Stimulated activated CD8-positive, alpha-beta memory T cell treated with anti-CD3 and anti-CD28 coated beads, Interleukin-7, amount 100 ng/mL, for 24 hours (primary cell): ENCODE measurements at places on chromosomes 12 and 14.

DNA sequence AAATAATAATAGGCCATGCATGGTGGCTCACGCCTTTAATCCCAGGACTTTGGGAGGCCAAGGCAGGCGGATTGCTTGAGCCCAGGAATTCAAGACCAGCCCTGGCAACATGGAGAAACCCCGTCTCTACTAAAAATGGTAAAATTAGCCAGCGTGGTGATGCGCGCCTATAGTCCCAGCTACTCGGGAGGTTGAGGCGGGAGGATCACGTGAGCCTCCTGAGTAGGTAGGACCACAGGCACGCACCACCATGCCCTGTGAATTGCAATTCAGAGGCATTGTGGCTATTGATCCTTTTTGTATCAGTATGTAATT, 2.3 kb downstream of the ARHGDIB start:
- no peak for DNase-seq

- DNase-seq: no peak
These were observed 160.2 kb downstream of the KICS2 start for GRCh38 chr12:64061868-64062375.

DNA sequence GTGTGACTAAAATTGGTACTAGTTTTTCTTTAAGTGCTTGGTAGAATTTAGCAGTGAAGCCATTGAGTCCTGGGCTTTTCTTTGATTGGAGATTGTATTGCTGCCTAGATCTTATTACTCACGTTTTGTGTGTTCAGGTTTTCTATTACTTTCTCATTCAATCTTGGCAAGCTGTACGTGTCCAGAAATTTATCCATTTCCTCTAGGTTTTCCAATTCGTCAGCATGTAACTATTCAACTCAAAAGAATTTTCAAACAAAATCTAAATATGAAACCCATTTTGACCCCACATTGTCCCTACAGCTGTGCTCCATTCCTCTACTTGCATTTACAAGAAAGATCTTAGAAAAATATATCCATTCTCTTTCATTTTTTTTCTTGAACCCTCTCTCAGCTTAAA, 1613.4 kb upstream of the SEL1L start:
- no peak for DNase-seq

- DNase-seq: no peak
These were observed 47.9 kb downstream of the GPR135 start for GRCh38 chr14:59417311-59417710.

DNA sequence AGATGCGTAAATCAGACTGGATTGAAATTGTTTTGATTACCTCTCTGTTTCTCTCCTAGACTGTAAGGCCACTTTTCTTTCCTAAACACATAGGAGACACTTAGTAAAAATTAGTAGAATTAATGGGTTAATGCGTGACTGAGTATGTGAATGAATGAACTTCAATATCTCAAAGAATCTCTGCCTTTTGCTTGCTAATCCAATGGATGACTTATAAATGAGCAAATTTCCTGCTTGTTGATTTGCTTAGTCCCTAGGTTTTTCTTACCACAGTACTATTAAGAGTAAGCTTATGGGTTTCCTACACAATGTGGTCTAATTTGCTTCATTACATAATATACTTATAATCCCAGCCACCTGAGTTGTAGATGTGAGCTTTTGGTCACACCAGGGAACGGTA, 164.1 kb downstream of the SRGAP1 start:
- DNase-seq: no peak

DNA sequence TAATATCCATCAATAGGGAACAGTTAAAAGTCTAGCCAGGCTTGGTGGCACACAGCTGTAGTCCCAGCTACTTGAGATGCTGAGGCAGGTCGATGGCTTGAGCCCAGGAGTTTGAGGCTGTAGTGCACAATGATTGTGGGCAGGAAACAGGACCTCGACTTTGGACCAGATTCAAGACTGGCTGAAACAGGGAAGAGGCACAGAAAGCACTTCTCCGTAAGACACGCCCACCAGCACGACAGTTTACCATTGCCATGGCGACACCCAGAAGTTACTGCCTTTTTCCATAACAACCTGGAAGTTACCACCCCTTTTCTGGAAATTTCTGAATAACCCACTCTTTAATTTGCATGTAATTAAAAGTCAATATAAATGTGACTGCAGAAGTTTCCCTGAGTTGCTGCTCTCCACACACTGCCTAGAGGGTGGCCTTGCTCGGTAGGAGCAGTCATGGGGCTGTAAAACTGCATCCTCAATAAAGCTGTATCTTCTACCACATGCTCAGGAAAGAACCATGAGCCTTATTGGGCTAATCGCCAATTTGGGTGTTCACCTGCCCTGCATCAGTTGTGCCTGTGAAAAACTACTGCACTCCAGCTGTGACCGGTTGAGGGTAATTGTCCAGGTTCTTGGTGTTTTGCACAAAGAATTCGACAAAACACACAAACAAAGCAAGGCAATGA, 4.6 kb upstream of the LRRC23 start:
- DNase-seq: no peak

DNA sequence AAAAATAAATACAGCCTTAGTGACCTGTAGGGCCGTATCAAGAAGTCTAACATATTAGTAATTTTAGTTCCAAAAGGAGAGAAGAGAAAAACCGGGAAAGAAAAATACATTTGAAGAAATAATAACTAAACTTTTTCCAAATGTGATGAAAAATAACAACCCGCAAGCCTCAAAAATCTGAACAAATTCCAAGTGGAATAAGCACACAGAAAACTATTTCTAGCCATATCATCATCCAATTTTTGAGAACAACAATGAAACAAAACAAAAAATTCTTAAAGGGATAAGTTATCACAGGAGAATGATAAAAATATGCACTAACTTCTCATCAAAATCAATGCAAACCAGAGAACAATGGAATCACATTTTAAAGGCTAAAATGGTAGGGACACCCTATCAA, 198.1 kb upstream of the PLXNC1 start:
- no peak for DNase-seq

- DNase-seq: no peak
These were observed 71.0 kb upstream of the CPSF6 start for GRCh38 chr12:69168363-69168762.

DNA sequence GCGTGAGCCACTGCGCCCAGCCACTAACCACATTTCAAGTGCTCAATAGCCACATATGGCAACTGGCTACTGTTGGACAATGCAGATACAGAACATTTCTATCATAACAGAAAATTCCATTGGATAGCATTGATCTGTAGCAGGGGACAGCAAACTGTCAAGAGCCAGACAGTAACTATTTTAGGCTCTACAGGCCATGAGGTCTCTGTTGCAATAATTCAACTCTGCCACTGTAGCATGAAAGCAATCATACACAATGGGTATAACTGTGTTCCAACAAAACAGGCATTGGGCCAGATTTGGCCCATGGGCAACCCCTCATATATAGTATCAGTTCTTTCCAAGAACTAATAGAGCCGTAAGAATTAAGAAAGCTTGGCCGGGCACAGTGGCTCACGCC, 8.0 kb downstream of the CSRNP2 start:
- DNase-seq: no peak

- DNase-seq: peak; percentile 6
These were observed 82.5 kb downstream of the MED13L start for GRCh38 chr12:116194935-116195431.

- no peak for DNase-seq
These were observed 5.3 kb downstream of the COX16 start for GRCh38 chr14:70354204-70354603.

DNA sequence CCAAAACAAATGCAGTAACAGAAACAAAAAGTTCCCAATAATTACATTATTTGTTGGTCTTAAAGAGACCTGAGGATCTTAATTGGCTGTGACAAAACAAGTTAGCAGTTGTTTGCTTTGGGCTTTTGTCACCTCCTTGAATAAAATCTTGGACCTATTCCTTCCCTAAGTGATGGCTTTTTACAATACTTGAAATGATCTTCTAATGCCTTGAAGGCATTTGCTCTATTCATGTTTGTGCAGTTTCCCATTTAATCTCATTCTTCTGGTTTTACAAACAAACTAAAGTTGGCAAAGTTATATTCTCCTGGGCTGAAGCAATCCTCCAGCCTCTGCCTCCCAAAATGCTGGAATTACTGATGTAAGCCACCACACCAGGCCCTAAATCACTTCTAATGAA, 98.8 kb downstream of the OSBPL8 start:
- DNase-seq: no peak

DNA sequence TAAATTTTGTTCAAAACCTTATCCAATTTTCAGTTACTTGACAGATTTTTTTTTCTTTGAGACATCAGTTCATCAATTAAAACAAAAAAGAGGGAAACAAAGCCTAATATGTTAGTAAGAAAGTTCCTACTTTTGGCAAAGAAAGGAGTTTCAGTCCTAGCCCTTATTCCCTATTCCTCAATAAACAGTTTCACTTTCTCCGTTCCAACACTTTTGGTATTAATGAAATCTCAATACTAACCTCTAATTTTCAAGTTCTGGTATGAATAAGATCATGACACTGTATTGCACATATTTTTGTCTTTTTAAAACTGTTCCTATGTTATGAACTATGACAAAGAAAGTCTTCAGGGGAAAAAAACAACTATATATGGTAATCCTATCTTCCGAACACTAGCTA, 48.4 kb downstream of the RPS6KA5 start:
- DNase-seq: no peak

DNA sequence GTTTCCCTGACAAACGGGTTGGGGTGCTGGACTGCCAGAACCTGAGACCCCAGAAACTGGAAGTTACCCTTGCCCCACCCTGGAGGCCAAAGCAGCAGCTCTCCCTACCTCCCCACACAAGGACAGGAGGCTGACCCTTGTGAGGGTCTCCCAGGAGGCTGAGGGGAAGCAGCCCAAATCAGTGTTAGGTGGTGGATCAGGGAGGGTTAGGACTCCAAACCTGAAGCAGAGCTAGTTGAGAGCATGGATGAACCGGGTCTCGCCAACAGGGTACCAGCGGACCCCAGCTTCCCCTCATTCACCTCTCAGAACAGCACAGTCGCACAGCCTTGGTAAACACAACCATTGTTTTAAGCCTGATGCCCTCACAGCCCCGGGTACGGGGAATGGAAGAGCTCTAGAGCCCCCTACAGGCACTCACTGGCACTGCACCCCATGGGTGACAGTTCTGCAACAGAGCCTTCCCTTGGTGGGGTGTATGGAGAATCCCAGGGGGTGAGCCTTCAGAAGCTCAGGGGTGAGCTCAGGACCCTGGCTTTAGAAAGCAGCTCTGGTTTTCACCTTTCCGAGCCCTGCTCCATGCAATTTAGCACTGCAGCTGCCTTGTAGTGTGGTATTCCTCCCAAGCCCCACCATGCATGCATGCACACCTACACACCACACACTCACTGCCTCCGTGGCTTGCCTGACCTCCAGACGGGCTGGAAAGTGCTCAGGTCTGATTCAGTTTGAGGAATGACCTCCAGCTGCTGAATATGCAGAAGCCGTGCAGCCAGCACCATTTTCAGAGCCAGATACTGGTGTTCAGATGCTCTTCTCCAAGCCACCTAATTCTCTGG, 11.2 kb downstream of the ESRRB start:
- DNase-seq: peak; percentile 30

DNA sequence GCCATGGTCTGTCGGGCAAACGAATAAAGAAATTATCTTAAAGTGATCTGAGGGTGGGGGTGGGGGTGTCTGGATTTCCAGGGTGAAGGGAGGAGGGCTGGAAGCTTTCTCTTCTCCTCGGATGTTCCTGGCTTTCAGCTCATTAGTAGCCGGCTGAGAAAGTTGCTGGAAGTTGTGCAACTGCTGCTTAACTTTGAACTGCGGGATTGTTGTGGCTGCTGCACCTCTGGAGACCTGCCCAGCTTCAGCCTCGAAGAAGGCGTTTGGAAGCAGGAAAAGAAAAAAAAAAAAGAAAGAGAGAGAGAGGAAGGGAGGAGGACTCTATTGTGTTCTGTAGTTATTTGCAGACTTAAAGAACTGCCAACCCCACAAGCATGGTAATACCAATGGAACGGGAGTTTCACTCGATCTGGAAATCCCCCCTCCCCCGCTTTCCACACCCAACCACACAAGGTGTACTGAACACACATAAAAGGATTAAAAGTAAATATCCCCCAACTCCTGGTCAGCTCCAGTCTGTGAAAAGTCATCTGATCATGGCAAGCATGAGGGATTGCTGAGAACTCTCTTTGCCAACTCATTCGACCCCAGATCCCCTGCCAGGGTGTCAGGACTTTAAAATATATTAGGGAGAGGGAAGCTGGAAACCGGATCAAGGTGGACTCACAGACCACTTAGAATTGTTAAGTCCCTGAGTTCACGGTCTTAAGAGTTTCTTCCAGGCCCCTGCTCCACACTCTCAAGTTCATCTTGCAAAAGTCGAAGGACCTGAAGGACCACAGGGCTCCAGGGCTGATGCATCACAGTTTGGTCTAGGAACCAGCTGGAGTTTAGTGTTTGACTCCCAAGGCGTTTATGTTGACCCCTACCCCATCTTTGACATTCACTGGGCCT, at the start of gene RASSF9:
TSS of gene RASSF9 (minus strand) at position 213 of the 894 bp plus-strand sequence. CDS start at position 5, 208 bp downstream.
- DNase-seq: no peak

DNA sequence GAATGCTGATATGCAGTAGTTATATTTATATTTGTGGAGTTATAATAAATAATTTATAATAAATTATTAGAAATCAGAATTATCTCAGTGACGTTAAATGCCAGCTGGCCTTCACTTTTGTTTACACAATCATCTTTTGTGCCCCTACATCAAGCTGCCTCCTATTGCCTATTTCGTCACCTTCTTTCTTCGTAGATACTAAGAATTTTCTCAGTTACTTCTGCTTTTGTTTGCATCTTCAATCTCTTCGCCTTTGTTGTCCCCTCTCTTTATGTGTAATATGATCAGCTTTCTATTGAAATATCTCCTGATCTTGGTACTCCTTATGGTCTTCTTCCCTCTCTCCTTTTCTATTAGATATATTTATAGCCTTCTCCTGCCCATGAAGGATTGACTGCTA, 197.0 kb downstream of the ERC1 start:
- no peak for DNase-seq

GRCh38 chr14:102594514-102595175, 2.2 kb downstream of the RCOR1 start:
- DNase-seq: peak; percentile 21

- DNase-seq: no peak
These were observed 938.5 kb downstream of the TRHDE start for GRCh38 chr12:73210548-73211204.

GRCh38 chr12:110012137-110012536, 12.9 kb downstream of the ANKRD13A start:
- no peak for DNase-seq

GRCh38 chr12:26162905-26163304, 32.5 kb upstream of the SSPN start:
- no peak for DNase-seq

DNA sequence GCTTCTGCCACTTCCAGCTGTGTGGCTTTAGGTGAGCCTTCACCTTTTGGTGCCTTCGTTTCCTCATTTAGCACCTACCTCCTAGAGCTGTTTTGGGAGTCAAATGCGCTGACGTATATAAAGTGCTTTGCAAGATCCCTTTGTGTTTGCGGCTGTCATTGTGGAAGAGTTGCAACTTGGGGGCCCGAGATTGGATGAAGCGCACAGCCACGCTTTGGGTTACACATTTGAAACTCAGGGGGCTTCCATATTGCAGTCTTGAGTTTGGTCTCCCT, 636 bp upstream of the ARL6IP4 start:
- DNase-seq: no peak

GRCh38 chr12:6650832-6651231, 3.6 kb upstream of the ACRBP start:
- DNase-seq: no peak
